ENCODE measurements at places on chromosomes 5 and 9.
A peak's percentile ranks its signal among the peaks of the same experiment; 100 is the strongest.

GRCh38 chr9:128051932-128052709, 15.0 kb downstream of the NAIF1 start:
- no peak for DNase-seq

GRCh38 chr9:122180633-122181032, 20.9 kb downstream of the MORN5 start:
- DNase-seq: no peak

DNA sequence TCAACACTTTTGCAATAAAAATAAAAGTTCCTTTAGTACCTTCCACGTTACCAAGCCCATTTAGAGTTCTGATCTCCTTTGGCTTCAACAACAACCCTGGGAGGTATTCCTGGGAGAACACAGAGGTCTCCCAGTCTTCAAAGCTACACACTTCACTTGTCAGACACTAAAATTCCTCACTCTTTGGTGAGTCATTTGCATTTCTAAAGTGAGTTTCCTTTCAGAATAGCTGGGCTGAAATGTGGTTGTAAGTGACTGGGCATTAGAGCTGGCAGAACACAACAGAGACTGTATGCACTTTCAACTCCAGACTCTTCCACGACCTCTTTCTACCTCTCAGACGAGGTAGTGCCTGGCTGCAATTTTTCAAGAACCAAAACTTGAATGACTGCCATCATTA, 11.5 kb upstream of the F2RL1 start:
- DNase-seq: no peak

GRCh38 chr5:11377896-11378295, 526.4 kb downstream of the CTNND2 start:
- DNase-seq: no peak

- DNase-seq: peak; percentile 31
These were observed 182.5 kb downstream of the NTRK2 start for GRCh38 chr9:84851935-84852585.

DNA sequence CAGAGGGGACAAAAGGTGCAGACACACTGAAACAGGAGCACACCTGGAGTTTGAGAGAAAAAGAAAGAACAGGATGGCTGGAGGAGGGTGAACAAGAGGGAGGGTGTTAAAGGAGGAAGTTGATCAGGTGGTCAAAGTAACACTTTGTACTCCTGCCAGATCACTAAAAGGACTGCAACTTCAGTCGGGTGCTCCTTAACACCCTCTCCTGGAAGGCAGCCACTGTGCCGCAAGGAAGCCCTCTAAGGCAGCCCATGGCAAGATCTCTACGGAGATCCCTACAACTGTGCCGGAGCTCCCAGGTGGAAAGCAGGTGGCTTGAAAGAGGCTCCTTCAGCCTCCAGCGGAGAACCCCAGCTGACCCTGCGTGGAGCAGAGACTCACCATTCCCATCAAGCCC, 124.4 kb upstream of the MSX2 start:
- peak; percentile 29 for DNase-seq

DNA sequence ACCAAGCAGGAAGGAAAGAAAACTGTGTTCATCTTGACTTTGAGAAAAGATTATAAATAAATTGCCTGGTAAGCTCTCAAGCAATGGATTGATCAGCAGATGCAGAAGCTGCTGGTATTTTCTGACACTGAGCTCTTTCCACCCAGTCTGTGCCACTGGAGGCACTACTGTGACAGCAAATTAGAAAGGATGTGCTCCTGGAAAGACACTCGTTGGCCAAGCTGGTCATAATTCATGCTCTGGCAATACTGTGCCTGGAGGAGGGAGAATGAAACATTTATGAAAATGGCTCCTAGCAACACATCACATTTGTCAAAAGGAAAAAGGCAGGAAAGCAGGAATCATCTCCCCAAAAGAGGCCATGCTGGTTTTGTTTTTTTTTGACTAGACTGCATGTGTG, 84.2 kb downstream of the CAVIN4 start:
- DNase-seq: no peak

GRCh38 chr9:128927731-128928411, 7.1 kb downstream of the PHYHD1 start:
- no peak for DNase-seq

- no peak for DNase-seq
These were observed 84.9 kb downstream of the ATP10B start for GRCh38 chr5:160767062-160767461.

GRCh38 chr5:143749581-143750205, 62.3 kb upstream of the HMHB1 start:
- DNase-seq: no peak
